Inflammatory macrophage treated with lipopolysaccharide for 4 hours (primary cell): ENCODE measurements at places on chromosomes 6 and 20.

DNA sequence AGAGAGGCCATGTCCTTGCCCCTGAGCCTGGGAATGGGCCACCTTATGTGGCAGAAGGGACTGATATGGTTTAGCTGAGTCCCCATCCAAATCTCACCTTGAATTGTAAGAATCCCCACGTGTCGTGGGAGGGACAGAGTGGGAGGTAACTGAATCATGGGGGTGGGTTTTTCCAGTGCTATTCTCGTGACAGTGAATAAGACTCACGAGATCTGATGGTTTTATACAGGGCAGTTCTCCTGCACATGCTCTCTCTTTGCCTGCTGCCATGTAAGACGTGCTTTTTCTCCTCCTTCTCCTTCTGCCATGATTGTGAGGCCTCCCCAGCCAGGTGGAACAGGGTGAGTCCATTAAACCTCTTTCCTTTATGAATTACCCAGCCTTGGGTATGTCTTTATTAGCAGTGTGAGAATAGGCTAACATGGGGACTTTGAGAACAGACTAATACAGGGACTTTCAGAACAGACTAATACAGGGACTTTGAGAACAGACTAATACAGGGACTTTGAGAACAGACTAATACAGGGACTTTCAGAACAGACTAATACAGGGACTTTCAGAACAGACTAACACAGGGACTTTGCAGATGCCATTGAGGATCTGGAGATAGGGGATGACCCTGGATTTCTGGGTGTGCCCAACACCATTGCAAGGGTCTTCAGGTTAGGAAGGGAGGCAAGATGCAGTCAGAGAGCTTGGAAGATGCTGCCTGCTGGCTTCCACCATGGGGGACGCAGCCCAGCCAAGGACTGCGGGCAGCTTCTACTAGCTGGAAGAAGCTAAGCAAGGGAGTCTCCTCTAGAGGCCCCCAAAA, 86.9 kb downstream of the RAMACL start:
- DNase-seq, result no peak

GRCh38 chr6:93407186-93407585, 12.2 kb downstream of the EPHA7 start:
- DNase-seq, result no peak

DNA sequence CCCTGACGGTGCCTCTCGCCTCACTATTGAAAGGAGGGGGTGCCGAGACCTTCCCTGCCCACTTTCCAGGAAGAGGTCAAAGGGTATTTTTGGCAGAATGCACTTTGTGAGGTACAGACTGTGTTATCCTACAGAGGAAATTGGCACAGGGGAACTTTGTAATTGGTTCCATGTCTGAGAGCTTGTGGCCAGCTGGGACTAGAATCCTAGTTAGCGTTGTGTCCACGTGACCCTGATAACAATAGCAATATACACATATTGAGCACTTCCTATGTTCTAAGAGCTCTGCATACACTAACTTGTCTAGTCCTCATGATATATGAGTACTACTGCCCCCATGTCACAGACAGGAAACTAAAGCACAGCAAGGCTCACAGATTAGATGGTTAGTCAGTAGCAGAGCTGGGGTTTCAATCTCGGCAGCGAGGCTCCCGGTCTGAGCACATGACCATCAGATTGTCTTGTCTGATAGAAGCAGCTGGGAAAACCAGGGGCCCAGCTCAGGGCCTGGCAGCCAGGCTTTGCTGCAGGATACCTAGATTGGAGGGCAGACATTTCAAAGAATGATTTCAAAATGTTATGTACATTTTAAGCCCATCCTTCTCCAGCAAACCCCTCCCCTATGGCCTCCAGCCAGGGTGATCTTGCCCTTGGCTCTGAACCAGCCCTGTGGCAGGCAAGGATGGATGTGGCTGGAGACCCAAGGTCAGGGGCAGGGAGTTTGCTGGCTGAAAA, 1.4 kb downstream of the MAPK13 start:
- DNase-seq, result peak; percentile 68

- DNase-seq, result no peak
Measured at GRCh38 chr6:45470131-45470738, 92.5 kb upstream of the SUPT3H start.

- DNase-seq, result peak; percentile 36
Measured at GRCh38 chr6:105077596-105078385, 102.0 kb downstream of the POPDC3 start.

GRCh38 chr20:24033151-24033550, 44.6 kb upstream of the GGTLC1 start:
- DNase-seq, result no peak

DNA sequence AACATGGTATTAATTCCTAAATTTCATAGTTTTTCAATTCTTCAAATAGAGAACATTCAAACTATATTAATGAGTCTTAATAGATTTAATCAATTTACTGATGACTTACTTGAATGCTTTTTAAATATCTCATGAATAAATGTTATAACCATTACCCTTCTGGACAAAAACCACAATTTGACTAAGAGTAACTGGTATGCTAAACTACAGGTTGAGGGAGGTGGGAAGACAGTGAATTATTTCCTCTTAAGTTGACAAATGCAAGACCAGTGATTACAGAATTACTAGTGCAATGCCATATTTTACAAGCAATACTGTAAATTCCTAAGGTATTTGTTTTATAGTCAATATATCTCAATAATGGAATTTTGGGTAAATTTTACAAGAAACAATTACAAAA, 65.1 kb downstream of the REV3L start:
- no peak for DNase-seq

- DNase-seq, result no peak
Measured at GRCh38 chr6:139129284-139129683, 5.6 kb upstream of the HECA start.

GRCh38 chr20:3887876-3888620, 1.1 kb upstream of the PANK2 start:
- peak; percentile 47 for DNase-seq

- DNase-seq, result no peak
Measured at GRCh38 chr6:170497841-170498301, 55.2 kb downstream of the PSMB1 start.

GRCh38 chr6:20352346-20352745, 49.3 kb upstream of the E2F3 start:
- no peak for DNase-seq

- DNase-seq, result no peak
Measured at GRCh38 chr6:170181338-170181690, 109.6 kb downstream of the DLL1 start.

DNA sequence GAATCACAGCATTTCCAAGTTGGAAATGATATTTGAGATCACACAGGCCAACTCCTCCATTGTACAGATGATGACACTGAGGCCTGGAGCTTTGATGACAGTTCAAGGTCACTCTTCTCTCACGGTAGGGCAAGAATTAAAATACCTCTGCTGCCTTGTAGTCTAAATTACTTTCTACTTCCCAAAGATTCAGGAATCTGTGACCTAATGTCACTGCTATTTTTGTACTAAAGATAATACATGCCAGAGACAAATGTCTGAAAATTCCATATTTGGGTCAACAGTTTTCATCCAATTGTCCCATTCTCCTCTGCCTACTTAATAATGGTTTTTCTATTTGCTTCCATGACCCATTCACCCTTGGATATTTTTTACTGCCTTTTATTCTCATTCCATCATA, 160.0 kb downstream of the SOD2 start:
- no peak for DNase-seq

DNA sequence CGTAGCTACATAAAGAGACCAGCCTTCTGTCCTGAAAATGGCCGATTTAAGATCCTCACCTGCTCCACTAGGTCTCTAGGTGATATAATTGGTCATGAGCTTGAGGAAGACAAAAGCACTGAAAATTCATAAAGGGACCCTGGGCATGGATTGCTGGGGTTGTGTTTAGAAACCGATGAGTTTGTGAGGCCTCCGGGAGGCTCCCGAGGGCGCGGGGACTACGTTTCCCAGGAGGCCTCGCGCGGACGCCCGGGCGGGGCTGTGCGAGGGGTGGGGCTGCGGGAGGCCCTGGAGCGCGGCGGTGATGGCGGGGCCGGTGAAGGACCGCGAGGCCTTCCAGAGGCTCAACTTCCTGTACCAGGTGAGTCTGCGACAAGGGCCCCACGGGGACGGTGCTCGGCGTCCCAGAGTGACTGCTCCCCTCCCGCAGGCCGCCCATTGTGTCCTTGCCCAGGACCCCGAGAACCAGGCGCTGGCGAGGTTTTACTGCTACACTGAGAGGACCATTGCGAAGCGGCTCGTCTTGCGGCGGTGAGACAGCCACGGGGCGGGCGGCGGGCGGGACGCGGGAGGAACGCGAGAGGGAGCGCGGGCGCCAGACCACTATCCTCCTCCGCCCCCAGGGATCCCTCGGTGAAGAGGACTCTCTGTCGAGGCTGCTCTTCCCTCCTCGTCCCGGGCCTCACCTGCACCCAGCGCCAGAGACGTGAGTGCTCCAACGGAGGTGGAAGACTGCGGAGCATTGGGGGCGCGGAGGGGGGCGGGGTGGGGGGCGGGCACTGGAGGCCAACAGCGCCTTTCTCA, at the start of gene RPP21:
Gene RPP21, plus strand, starts transcription at position 289 of the 804 bp plus-strand sequence. Its CDS starts 16 bp downstream, at position 305.
- peak; percentile 71 for DNase-seq

GRCh38 chr20:25129908-25130307, 48.0 kb upstream of the VSX1 start:
- no peak for DNase-seq

DNA sequence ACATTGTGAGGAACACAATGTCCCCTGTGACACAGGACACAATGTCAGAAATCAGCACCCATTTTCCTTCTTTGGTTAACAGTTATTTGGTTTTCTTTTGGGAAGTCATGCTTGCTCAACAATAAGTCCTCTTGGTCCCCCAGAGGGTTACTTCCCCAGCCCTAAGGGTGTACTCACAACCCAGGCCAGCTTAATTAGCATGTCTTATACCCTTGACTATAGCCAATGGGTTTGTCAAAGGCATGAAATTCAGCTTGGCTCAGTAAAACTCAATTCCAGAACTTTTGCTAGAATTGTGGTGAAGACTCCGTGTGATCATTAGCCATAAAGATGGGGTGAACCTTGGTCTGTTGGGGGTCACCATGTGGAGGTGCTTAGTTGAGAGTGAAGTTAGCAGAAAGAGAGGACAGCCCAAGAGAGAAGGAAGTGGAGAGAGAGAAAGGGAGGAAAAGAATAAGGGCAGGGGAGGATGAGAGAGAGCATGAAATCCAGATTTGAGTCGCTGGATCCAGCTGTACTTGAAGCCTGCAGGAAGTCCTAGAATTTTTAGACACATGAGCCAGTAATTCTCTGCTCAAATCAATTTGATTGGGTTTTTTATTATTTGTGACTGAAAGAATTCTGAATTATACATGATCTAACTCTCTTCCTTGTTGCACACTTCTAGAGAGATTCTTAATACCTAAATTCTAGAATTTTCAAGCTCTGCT, 321.3 kb upstream of the JAG1 start:
- DNase-seq, result no peak

DNA sequence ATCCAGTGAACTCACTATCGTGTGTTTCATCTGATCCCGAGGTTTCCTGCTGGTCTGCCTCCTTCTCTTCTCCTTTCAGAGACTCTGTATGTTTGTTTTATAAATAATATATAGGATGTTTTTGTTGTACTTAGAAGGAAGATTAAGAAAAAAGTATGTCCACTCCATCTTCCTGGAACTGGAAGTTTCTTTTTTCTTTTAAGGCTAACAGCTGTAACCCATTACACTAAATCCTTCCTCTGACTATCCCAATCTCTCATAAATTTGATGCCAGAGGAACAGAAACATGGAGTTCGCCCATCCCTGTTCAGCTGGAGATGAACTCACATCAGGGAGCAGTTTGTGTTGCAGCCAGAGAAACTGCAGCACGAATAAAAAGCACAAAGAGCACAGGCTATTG, 20.7 kb downstream of the RIPK1 start:
- no peak for DNase-seq

DNA sequence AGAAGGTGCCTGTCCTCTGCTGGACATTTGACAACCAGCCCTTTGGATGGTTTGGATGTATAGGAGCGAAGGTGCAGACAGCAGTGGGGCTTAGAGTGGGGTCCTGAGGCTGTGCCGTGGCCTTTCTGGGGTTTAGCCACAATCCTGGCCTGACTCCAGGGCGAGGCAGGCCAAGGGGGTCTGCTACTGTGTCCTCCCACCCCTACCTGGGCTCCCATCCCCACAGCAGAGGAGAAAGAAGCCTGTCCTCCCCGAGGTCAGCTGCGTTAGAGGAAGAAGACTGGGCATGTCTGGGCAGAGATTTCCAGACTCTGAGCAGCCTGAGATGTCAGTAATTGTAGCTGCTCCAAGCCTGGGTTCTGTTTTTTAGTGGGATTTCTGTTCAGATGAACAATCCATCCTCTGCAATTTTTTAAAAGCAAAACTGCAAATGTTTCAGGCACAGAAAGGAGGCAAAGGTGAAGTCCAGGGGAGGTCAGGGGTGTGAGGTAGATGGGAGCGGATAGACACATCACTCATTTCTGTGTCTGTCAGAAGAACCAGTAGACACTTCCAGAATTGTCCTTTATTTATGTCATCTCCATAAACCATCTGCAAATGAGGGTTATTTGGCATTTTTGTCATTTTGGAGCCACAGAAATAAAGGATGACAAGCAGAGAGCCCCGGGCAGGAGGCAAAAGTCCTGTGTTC, 1.3 kb upstream of the CDKN1A start:
- no peak for DNase-seq

GRCh38 chr6:54206510-54206909, 95.3 kb downstream of the MLIP start:
- peak; percentile 2 for DNase-seq

DNA sequence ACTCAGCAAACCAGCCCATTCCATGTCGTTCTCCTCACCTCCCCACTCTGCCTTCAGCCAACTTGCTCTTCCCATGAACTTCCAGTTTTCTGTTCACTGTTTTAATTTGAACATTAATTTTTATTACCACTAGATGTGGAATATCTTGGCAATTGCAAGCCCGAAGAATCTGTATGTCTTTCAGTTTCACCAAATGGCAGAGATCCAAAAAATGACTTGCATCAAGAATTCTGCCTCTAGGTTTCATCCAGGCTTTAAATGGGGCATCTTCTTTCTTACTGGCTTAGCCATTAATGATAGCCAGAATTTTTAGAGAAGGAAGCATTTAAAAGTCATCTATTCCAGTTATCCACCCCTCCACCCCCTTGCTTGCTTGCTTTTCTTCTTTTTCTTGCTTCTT, 39.0 kb downstream of the CAP2 start:
- no peak for DNase-seq

- no peak for DNase-seq
Measured at GRCh38 chr20:46816886-46817638, 77.6 kb upstream of the EYA2 start.

DNA sequence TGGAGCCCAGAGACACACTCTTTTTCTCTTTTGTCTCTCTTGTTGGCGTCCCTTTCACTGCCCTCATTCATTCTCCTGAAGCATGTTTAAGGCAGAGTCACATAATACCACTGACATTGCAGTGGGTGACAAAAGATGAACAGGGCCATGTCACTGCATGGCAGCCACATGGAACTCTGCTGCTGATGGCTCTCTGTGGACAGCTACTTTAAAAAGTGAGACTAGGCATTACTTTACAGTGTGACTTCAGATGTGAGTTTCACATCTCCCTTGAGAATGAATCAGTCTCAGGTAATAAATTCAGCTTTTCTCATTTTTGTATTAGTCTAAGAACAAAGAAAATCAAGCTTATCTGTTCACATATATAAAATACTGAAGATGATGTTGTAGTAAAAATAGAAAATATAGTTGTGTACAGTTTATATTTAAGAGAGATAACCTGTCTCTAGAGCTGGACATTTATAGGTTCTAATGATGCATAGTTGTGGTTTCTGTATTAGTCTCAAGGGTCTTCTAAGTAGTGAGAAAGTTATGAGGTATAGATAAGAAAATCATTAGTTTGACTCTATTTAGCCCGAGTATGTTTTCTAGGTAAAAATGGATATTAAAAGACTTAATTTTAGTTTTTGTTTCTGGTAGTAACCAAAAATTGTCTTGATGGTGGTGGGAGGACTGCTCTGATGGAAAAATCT, 6.1 kb downstream of the MRS2 start:
- DNase-seq, result no peak
